ENCODE measurements at places on chromosomes 1 and 21.
A peak's percentile ranks its signal among the peaks of the same experiment; 100 is the strongest.

GRCh38 chr1:91584878-91585277 is 84.2 kb downstream of the CDC7 start:
- DNase-seq = no peak

DNA sequence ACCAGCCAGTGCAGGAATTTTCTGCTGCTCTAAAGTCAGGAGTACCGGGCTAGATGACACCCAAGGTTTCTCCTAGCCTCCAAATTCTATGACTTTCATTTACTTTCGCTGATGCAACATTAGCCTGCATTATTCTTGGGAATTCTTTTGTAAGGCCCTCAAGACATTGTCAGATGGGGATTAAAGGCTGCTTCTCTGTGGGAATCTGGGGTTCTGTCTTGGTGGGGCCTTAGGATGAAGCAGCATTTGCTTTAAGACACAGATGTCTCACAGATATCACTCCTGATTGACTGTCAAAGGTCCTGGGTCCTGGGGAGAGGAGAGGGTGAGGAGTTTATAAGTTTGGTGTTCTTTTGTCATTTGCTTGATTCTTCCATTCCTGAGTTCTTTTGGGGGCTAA is 11.6 kb downstream of the PKP1 start:
- DNase-seq = no peak

DNA sequence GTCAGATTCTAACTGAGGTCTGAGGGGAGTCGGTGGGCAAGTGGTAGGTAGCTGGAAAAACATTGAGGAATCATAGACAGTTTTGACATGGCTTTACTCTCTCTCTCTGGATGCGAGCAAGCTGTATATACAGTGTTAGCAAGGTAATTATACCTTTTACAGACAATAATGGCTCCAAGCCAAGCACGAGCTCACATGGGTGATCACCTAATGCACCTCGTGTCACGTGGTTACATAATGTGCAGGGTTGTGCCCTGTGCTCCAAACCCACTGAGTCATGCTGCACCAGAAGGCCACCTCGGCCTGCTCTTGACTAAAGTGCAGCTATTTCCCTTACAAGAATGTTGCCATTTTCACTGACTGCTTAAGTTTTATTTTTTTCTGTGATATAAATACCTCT is 7.6 kb upstream of the CLCA2 start:
- DNase-seq = peak; percentile 85

DNA sequence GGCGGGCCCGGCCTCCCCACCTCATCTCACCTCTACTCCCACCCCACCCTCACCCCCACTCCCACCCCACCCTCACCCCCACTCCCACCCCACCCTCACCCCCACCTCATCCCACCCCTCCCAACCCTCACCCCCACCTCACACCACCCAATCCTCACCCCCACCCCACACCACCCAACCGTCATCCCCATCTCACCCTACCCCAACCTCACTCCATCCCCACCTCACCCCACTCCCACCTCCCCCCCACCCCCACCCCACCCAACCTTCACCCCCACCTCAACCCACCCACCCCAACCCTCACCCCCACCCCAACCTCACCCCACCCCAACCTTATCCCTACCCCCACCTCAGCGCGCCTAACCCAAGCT is 13.4 kb downstream of the A3GALT2 start:
- DNase-seq = no peak

GRCh38 chr1:170377440-170377839 is 154.5 kb upstream of the GORAB start:
- DNase-seq = no peak

DNA sequence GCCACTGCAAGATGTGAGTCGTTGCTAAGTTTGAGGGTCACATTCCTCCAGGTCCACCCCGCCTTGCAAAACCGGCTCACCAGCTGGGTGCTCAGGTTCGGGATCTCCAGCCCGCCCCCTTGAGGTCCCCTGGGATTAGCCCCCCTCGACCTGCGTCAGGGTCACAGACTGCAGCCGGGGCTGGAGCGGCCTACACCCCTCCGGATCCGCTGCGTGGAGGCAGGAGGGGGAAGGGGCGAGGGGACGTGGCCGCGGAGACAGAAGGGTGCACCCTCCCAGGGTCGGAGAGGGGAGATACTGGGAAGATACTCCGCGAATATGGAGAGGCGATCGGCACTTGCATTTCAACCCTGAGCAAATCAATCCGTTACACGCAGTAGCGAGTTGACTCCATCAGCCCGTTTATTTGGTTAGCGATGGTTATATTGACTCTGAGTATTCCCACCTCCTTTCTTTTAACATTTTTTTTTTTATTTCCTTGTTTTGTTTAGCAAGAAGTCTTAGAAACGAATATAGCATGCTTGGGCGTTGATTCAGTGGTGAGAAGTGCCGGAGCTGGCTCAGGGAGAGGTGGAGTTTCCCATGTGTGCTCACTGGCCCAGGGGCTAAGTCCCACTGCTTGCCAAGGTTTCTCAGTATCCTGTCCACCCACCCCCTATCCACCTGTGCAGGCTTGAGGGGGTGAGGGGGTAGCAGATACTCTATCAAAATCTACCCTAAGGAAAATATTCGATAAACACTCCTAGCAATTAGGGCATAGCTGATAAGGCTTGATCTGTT is 997 bp downstream of the IFNAR2 start:
- no peak for DNase-seq

- no peak for DNase-seq
These were observed 170.1 kb downstream of the TRABD2B start for GRCh38 chr1:47827109-47827508.

DNA sequence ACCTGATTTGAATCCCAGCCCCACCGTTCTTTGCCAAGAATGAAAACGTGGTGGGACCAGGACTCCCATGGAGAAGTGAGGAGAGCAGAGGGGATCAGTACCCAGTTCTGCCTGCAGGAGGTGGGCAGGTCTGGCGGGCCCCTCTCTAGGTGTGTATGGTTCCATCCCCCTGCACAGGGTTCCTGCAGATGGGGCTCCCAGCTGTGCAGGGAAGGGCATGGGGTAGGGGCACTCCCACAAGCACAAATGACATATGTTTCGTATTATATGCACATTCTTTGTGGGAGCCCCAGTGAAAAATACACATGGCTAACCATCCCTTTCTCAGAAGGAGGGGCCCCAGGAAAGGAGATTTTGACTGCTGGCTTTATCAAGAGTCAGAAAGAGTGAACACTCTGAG is 144.6 kb downstream of the PLPP3 start:
- DNase-seq = no peak

GRCh38 chr1:198123133-198123532 is 33.7 kb upstream of the NEK7 start:
- no peak for DNase-seq

- DNase-seq = no peak
These were observed 176.2 kb downstream of the IGSF21 start for GRCh38 chr1:18283601-18284385.

GRCh38 chr1:6052543-6053205 is 7.0 kb downstream of the KCNAB2 start:
- DNase-seq = peak; percentile 69

DNA sequence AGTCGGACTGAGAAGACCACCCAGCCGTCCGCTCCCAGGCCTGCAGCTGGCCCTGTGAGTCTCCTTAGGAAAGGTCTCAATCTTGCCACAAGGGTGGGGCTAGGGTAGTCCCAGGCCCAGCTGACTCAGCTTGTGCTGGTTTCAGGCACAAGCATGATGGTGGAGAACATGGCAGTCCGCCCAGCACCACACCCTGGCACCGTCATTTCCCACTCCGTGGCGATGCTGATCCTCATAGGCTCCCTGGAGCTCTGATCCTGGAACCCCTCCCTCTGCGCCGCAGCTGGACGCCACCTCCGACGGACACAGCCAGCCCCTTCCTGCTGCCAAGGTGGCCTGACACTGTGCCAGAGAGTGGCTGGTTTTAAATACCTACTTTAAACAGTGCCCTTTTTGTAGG is 10.7 kb downstream of the TMEM81 start:
- DNase-seq = no peak

- DNase-seq = no peak
These were observed 2.7 kb downstream of the SERPINC1 start for GRCh38 chr1:173914366-173914871.

GRCh38 chr1:32701951-32702598 is 495 bp downstream of the SYNC start:
- no peak for DNase-seq

DNA sequence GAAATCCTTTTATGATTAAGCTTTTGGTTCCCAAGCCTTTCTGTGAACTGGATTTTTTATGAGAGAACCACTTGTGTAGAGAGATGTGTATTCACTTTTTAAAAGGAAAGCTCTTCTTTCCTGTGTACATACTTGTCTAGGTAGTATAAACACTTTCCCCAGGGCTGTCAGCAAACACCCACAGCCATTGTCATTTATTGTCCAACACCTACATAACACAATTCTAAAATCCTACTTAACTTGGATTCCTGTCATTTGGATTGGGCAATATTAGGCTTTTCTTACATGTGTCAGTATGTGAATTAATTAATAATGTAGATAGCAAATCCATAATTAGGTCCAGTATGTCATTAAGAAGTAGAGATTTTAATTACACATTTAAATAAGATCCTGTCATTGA is 12.3 kb downstream of the DDX20 start:
- no peak for DNase-seq

- no peak for DNase-seq
These were observed 124.0 kb downstream of the BRINP3 start for GRCh38 chr1:190353538-190354101.

GRCh38 chr1:171389171-171389570 is 75.2 kb downstream of the FMO4 start:
- no peak for DNase-seq

- DNase-seq = no peak
These were observed 10.3 kb upstream of the FHAD1 start for GRCh38 chr1:15236746-15237145.

DNA sequence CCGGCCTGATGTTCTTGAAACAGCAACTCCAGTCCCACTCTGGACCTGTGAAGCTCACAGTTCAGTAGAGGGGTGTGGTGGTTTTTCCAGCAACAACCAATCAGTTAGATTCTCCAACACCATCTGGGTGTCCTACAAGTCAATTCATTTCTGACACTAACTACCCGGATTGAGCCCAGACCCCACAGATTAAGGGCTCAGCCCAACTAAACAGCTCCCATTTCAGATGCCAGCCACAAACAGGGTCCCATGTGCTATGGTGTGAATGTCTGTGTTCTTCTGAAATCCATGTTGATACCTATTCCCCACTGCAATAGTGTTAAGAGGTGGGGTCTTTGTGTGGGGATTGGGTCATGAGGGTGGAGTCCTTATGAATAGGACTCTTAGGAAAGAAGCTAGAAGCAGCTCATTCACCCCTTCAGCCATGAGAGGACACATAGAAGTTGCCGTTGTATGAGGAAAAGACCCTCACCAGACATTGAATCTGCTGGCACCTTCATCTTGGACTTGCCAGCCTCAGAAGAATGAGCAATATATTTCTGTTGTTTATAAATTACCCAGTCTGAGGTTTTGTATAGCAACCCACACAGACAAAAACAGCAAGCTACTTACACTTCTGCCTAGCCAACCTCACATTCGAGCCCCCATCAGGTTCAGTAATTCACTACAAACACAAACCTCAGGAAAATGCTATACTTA is 53.6 kb downstream of the IRF2BP2 start:
- DNase-seq = no peak

DNA sequence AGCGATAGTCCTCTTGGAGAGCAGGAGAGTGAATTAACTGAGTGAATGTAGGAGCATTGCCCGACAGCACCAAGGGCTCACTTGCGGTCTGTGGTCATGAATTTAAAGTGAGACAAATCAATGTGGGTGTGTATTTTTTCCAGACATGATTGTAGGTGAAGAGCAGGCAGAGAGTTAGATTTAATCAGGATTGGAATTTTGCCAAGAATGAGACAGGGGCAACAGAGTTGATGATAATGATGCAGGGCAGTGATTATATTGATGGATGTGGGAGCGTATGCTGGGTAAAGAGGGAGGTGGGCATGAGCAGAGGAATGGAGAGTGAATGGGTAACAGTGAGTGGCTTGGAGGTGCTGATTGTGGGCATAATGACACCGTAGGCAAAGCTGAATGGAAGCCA is 20.0 kb upstream of the SYT6 start:
- no peak for DNase-seq

DNA sequence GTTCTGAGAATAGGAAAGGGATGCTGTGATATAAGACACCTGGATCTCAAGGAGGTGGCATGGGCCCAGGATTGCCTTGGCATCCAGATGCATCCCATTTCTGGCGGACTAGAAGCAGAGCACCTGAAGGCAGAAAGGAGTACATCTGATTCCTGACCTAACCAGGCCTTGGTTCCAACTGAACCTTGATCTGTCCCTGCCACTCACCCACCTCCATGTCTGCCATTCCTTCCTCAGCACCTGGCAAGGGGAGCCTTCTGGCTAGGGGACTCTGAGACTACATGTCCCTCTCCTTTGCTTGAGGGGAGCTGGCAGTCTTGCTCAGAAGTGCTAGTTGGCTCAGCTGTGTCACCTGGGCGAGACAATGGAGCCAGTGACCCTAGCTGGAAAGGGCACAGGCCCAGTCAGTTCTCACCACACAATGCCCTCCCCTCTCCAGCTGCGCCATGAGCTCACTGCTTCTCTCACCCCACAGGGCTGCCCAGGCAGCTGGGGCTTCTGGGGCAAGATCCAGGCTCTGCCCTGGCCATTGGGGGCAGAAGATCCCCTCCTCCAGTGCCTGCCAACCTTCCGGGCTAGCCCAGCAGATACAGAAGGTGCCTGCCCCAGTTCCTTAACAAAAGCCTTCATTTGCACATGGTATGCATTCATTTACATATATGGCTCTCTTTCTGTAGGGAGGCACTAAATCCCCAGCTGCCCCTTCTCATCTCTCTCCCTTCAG is 2.9 kb downstream of the IGSF8 start:
- DNase-seq = no peak

DNA sequence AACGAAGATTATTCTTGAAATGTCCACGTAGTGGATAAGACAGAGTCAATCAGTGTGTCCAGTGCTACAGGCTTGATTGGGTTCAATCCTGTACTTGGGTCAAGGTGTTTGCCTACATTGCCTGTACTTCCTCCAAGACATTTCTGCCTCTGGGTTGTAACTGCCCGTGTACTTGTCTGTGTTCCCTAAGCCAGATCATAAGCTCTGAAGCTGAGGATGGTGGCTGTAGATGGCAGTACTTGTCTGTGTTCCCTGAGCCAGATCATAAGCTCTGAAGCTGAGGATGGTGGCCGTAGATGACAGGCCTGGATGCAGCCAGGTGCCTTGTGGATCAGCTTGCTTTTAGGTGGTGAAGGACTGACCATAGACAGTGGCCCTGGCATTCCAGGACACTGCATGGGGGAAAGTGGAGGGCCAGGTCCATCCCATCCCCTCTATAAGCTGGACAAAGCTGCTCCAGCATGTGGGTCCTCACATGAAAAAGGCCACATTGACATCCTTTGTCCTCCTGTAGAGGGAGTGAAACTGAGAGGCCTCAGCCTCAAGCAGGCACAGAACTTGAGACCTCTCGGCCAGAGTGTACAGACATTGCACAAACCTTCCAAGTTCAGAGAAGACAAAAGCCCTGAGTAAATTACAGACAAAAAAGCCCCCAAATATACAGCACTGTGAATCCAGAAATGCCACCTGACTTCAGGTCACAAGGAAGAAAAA is 2.0 kb upstream of the SRM start:
- no peak for DNase-seq

GRCh38 chr1:218425647-218426342 is 80.7 kb downstream of the TGFB2 start:
- no peak for DNase-seq

GRCh38 chr1:77668924-77669449 is 13.5 kb downstream of the ZZZ3 start:
- no peak for DNase-seq

Data from NCI-H2081 (cell line).